T47D (cell line): ENCODE measurements at places on chromosomes 3 and 15.

DNA sequence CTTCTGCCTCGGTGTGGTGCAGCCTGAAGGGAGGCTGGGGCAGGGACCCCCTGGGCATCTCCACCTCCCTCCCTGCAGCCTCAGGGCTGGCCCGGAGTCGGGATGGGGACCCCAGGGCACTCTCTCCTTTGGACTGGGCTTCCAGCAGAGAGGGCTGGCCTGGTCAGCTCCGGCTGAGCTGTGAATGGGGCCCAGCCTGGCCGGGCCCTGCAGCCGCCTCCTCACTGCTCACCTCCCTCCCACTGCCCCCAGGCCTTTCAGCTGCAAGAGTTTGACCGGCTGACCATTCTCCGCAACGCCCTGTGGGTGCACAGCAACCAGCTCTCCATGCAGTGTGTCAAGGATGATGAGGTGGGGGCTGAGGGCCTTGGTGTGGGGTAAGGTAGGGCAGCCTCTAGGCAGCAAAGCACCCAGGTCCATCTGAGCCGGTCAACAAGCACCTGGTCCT lies 36.0 kb downstream of the PSTPIP1 start:
- DNase-seq = no peak

GRCh38 chr15:65789759-65790425 lies 2.2 kb downstream of the DENND4A start:
- no peak for DNase-seq

DNA sequence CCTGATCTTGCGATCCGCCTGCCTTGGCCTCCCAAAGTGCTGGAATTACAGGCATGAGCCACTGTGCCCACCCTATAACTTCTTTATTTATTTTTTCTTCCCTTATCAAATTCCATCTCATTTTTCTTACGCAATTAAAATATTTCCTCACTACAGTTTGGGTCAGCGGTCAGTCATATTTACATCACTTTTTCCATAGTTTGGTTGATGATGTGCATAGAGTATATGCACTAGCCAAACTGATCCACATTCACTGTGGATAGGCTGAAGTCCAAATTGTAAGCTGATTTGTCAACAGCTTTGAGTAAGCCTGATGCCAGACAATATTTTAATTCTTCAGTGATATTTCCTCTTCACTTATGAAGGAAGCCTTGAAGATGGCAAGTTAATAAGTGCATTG lies 256.3 kb downstream of the TIGIT start:
- no peak for DNase-seq

DNA sequence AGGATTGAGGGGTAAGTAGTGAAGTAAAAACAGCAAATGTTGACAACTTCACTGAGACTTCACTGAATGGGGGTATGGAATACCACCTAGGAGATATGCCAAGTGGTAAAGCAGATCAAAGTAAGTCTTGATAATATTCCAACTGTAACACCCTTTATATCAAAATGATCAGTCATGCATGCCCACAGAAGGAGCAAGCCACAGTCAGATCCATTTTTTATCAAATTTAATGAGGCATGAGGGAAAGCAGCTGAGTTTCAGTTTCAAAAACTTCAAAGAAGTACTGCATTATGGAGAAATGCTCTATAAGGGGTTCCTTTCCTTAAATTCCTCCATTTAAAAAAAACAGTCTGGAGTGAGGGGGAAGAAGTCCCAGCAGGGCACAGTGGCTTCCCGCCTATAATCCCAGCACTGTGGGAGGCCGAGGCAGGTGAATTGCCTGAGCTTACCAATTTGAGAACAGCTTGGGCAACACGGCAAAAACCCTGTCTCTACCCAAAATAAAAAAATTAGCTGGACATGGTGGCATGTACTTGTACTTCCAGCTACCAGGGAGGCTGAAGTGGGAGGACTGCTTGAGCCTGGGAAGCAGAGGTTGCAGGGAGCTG lies 56.9 kb downstream of the TJP1 start:
- no peak for DNase-seq

GRCh38 chr15:59703979-59704796 lies 15.1 kb upstream of the BNIP2 start:
- no peak for DNase-seq

GRCh38 chr15:101068523-101068960 lies 149.4 kb downstream of the LRRK1 start:
- DNase-seq = no peak

- no peak for DNase-seq
These were observed 96.3 kb downstream of the EOMES start for GRCh38 chr3:27625864-27626263.

DNA sequence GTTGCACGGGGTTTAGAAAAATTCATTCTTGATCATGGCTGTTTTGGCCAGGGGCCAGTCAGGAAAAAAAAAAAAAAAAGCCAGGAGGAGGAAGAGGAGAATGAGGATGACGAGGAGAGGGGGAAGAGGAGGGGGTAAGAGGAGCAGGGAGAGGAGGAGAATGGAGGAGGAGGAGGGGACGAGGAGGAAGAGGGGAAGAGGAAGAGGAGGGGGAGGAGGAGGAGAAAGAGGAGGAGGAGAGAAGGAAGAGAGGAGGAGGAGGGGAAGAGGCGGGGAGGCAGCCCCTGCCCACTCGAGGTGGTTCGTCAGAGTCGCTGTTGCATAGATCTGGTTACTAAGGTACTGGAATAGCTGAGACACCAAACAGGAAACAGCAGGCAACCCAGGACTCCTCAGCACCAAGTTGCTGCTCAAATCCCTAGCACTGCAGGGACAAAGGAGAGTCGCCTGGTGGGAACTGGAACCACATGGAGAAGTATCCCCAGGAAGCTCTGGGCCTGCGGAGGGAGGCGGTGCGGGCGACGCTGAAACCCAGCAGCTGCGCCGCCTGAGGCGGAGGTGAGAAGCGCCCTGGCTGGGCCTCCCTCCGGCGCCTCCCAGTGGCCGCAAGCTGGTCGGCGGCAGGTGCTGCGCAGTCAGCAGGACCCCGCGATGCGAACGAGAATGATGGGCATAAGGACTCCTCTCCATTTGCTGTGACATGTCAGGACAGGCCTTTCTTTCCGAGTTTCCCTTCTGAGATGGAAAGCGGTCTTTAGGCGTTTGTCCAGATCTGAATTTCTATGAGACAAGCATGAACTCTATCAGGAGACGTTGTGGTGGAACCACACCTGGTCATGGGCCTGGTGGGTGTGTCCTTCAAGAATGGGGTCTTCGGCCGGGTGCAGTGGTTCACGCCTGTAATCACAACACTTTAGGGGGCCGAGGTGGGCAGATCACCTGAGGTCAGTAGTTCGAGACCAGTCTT lies 17.5 kb downstream of the FAM240A start:
- peak; percentile 18 for DNase-seq

GRCh38 chr15:73564255-73564654 lies 68.9 kb downstream of the NPTN start:
- no peak for DNase-seq

GRCh38 chr3:13715167-13715954 lies 164.5 kb downstream of the WNT7A start:
- no peak for DNase-seq

- no peak for DNase-seq
These were observed 152.8 kb upstream of the BHLHE40 start for GRCh38 chr3:4826237-4827100.

DNA sequence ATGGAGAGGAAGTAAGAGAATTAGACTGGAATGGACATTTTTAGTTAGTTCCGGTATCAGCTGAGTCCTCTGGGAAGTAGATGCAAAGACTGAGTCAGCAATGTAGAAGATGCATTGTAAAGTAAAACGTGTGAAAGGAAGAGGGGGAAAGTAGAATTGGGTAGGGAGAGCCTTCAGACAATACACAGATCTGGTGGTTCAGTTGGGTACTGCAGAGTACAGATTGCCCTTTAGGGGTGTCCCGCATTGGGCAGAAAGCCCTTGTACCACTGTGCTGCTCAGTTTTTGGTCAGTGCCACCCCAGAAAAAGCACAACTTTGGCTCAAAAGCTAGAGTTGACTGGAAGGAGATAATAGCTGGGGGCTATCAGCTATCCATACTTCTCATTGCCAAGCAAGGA lies 247.4 kb downstream of the KBTBD8 start:
- DNase-seq = no peak

DNA sequence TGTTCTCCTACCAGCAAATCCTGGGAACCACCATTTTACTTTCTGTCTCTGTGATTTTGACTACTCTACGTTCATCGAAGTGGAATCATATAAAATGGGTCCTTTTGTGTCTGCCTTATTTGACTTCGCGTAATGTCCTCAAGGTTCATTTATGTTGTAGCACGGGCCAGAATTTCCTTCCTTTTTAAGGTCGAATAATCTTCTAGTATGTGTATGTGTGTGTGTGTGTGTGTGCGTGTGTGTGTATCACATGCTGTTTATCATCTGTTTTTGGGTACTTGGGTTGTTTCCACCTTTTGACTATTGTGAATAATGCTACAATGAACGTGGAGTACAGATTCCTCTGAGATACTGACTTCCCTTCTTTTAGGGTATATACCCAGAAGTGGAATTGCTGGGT lies 35.3 kb downstream of the STARD5 start:
- DNase-seq = no peak

DNA sequence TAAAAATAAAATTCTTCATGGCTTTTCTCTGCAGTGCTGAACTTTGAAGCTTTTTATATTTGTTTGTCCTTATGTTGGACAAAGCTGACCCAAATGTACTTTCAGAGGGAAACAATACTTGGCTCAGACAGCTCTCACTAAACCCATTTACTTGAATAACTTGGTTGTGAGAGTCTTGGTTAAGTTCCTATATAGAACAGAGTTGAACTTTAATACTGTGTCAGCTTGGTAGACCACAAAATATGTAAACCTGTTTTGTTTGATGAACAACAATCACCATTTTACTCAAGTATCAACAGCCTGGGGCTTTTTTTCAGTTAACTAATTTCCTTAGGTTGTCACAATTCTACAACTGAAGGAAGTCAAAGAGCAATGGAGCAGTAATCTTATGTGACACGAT lies 211.9 kb downstream of the CADM2 start:
- DNase-seq = no peak

DNA sequence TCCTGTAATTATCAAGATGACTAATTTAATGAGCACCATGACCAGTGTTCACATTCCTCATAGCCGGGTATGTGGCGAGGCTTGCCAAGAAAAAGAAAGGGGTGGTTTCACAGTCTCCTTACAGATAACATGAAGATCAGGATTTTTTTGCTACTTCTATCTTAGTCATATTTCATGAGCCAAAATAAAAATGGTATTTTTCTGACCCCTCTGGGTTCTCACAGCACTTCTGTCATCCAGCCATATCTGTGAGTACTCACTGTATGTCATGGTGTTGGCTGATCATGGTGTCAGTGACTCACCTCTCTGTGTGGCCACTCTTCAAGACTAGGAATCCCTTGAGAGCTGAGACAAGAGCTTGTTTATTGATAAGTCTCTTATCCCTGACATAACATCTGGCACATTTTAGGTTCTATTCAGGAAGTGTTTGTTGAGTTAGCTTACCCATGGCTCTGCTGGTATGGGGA lies 130.5 kb upstream of the LMCD1 start:
- DNase-seq = no peak

GRCh38 chr3:9199775-9200174 lies 49.7 kb downstream of the SRGAP3 start:
- DNase-seq = no peak

- no peak for DNase-seq
These were observed 42.9 kb upstream of the APH1B start for GRCh38 chr15:63234451-63234870.

DNA sequence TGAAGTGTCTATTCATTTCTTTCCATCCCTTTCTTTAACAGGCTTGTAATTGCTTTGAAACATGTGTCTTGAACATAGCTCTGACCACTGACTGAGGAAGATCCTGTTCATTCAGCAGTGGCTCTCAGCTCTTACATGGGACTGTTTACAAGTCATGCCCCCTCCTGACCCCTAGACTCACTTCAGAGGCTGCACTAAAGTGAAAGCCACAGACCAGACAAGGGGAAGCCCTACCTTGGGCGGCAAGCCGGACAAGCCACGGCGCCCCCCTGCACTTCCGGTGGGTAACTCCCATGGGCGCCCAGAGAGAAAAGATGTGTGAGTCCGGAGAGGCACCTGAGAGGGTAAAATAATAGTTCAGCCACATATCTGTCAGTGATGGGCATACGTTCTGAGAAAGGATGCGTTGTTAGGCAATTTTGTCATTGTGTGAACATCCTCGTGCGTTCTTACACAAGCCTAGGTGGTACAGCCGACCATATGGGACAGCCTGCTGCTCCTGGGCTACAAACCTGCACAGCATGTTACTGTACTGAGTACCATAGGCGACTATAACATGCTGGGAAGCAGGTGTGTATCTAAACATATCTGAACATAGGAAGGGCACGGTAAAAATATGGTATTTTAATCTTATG lies 116.2 kb downstream of the CHSY1 start:
- no peak for DNase-seq

DNA sequence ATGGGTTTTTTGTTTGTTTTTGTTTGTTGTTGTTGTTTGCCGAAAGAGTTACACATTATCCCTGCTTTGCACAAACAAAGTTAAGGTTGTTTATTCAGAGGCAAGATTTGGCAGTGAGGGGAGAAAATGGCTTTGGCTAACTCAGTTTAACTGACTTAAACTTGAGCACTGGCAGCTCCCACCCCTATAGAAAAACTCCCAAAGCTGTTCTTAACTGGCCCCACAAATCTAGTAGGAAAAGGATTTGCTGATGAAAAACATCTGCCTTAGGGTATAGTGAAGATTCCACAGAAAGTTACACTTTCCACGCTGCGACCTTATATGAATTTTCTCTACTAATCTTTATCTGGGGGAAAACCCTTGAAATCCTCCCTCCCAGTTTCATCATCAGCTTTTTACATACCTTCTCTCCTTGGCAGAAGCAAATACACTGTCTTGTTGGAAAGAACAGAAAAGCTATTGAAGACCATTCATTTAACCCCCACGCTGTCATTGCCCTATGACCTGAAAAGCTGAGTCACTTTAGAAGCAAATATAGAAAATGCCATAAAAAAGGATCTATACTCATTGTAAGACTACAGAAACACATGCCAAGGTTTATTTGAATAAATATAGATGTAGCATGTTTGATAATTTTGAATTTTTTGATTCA lies 551.7 kb downstream of the NR2F2 start:
- no peak for DNase-seq

- no peak for DNase-seq
These were observed 263.6 kb downstream of the GABRG3 start for GRCh38 chr15:27234593-27234992.

DNA sequence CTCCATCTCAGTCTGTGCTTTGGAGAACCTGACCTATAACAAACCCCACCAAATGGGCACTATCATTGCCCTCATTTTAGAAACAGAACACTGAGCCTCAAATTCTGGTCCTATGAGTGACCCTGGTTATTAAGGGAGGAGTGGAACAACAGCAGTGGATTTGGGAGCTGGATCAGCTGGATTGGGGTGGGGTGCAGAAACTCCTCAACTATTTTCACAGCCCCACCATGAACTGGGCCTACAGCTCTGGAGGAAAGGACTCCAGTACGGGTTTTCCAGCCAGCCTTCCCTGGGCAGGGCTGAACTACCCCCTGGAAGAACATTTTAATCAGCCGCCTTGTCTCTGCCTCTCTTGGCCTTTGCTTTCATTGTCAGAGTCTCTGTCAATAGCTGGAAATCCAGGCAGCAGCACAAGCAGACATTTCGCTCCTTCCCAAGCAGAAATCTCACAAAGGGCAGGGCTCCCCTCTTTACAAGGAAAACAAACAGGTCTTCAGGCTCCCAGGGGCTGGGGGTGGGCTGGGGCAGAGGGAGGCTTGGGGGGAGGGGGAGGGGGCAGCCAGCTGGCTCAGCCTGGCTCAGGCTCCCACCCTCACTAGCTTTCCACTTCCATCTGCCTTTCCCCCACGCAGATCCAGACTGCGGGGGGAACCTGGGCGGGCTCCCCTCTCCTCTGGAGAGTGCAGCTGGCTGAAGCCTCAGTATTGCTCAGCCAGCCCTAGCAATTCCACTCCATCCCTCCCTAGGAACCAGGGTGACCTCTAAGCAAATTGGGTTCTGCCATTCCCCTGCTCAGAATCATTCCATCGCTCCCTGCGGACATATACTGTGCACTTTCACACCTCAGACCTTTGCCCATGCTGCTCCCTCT lies 13.7 kb upstream of the TLE3 start:
- no peak for DNase-seq
